Endothelial cell (in vitro differentiated cells): ENCODE measurements at places on chromosomes 12 and 14.
A peak's percentile ranks its signal among the peaks of the same experiment; 100 is the strongest.

- no peak for DNase-seq
These were observed 7.5 kb downstream of the C14orf180 start for GRCh38 chr14:104586832-104587620.

DNA sequence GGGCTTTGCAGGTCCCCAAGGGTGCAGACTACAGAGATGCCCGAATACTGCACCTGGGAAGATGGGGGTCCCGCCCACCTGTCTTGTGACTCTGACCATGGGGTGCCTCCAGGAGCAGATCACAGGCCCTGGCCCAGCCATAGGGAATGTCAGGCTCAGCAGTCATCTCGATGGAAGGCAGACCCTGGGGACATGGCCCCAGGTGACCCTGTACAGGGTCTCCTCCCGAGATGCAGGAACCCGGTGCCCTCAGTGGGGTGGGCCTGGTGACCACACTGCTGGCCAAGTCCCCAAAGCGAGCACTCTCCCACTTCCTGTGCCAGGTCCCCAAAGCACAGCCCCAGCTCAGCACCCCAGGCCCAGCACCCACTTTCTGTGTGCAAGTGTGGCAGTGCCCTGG, 903.7 kb upstream of the USP15 start:
- DNase-seq: no peak

DNA sequence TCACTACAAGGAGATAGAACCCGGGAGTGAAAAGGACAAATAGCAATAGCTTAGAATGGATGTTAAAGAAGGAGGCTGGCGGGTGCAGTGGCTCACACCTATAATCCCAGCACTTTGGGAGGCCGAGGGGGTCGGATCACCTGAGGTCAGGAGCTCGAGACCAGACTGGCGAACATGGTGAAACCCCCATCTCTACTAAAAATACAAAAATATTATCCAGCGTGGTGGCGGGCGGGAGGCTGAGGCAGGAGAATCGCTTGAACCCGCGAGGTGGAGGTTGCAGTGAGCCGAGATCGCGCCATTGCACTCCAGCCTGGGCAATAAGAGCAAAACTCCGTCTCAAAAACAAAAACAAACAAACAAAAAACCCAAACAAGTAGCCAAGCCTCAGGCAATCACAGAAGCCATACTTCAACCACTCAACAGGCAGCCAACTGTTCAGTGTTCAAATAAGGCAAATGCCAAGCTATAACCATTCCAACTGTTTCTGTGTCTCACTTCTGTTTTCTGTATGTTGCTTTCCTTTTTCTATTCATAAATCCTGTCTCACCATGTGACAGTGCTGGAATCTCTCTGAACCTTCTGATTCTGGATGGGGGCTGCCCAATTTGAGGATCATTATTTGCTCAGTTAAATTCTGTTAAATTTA, 3.9 kb upstream of the SPTLC2 start:
- no peak for DNase-seq

- DNase-seq: no peak
These were observed 196.3 kb downstream of the NPAS3 start for GRCh38 chr14:33134975-33135374.

DNA sequence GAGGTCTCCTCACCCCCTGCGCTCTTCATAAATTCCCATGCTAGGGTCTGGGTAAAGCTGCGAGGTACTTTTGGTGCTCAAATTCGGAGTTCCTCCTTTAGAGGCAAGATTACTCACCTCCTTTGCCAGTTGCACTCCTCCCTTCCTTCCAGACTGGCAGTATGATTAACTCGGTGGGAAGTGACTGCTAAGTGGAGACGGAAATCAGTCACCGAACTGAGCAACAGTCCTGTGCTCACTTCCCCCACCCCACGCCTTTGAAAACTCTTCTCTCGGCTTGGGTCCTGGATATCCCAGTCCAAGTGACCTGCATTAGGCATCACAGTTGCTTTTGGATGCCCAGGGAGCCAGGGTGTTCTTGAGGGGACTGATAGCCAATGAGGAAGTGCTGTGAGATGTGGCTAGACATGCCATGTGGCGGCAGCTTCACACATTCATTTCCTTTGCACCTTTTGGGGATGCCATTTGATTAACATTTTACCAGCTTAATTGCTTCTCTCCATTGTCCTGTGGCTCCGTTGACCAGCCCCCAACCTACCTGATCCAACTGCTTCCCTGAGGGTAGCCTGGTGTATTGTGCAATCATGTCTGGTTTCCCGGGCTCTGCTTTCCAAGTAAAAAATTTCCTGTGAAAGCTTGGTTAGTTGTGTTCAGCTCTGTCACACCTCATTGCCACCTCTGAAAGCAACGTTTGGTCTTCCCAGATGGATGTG, 840 bp downstream of the PNP start:
- peak; percentile 19 for DNase-seq
